Mesendoderm (in vitro differentiated cells): ENCODE measurements at places on chromosomes 12 and 14.

DNA sequence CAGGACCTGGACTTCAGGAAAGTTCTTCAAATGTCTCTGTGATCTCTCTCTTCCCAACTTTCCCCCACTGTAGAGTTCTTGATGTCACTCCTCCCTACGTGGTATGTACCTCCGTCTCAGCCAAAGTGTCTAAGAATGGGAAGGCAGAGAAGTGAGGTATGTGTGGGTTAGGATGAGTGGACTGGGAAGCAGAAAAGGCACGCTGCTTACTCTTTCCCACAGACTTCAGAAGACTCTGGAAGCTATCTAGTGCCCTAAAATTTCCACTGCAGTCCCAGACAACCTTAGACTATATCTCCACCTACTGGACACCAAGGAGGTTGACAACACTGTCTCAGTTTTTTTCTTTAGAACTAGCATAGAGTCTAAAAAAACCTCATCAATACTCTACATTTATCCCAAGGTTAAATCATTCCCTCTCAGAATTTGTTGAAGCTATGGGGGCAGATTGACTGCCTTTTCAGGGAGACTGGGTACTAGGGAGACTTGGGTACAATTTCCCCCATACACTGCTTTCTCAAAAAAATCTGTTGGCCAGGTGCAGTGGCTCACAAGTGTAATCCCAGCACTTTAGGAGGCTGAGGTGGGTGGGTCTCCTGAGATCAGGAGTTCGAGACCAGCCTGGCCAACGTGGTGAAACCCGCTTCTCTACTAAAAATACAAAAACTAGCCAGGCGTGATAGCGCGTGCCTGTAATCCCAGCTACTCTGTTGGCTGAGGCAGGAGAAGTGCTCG, 20.6 kb upstream of the ITGA5 start:
- DNase-seq: peak; percentile 75

DNA sequence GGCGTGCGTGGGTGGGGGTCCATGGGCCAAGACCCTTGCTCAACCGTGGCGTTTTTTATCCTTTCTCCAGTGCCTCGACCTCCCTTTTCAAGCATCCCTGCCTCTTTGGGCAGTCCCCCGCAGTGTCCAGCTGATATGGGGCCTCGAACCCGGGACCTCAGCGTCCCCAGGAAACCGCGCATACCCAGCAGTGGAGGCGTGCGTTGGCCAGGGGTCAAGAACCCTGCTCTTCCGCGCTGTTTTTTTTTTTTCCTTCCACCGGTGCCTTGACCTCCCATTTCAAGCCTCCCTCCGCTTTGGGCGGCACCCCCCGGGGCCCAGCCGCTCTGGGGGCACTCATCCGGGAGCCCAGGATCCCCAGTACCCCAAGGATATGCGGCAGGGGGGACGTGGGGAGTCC, 325.8 kb downstream of the ALG10 start:
- no peak for DNase-seq

- no peak for DNase-seq
These were observed 50.8 kb upstream of the GARIN6 start for GRCh38 chr12:99596762-99597161.

DNA sequence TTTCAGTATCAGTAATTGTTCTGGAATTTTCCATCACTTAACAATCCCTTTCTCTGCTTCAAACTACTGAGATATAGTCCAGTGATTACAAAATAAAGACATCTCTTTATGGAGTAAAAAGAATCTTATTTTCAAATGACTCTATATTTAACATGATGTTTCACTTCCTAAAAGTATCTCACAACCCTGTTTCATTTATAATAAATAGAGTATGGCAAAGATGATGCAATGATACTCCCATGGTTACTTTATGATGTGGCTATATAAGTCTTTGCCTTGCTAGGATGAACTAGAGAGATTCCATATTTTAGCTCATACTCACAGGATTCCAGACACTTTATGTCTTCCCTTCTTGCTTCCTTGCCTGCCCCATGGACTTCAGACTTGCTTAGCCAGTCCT, 953.5 kb upstream of the MDGA2 start:
- DNase-seq: no peak

DNA sequence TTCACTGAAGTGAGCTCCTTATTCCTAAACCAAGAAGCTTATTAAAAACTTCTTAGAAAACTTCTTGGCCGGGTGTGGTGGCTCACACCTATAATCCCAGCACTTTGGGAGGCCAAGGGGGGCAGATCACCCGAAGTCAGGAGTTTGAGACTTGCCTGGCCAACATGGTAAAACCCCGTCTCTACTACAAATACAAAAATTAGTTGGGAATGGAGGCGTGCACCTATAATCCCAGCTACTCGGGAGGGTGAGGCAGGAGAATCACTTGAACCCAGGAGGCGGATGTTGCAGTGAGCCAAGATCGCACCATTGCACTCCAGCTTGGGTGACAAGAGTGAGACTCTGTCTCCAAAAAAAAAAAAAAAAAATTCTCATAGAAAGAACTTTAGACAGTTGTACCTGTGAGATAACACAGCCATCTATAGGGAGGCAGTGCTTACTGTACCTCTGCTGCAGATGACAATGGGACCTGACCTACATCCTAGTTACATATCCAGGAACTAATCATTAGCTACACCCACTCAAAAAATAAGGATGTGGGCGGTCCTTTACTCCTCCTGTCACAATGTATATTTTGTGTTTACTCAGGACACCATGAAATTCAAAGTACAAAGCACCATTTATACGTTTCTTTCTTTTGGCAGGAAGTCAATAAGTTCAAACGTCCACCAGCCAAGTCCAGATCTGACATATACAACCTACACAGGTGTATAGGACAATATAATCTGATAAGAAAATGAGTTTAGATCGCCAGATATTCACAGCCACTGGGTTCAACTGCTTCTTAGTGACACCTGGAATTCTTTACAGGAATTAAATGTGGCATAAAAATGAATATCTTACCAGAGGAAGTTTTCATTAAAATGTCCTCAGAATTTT, 14.9 kb downstream of the STXBP6 start:
- no peak for DNase-seq
